Psoas muscle (tissue), 8 donors: ENCODE measurements at places on chromosomes 16 and 17. TPM values are rescaled to one million over a fixed set of nuclear protein-coding genes. Genes with fewer than 3 reads are reported as not detected.

YWHAE gene
- total RNA-seq = 874 TPM

PRSS36 gene
- 1.1 TPM for total RNA-seq

PRR35 gene
- total RNA-seq = not detected

LITAF gene
- 8.5 TPM for total RNA-seq

RGS11 gene
- 1.0 TPM for total RNA-seq

NECAB2 gene
- not detected for total RNA-seq

TERB1 gene
- total RNA-seq = not detected

ITGAD gene
- 0.42 TPM for total RNA-seq

KRT23 gene
- 1.5 TPM for total RNA-seq

DNA sequence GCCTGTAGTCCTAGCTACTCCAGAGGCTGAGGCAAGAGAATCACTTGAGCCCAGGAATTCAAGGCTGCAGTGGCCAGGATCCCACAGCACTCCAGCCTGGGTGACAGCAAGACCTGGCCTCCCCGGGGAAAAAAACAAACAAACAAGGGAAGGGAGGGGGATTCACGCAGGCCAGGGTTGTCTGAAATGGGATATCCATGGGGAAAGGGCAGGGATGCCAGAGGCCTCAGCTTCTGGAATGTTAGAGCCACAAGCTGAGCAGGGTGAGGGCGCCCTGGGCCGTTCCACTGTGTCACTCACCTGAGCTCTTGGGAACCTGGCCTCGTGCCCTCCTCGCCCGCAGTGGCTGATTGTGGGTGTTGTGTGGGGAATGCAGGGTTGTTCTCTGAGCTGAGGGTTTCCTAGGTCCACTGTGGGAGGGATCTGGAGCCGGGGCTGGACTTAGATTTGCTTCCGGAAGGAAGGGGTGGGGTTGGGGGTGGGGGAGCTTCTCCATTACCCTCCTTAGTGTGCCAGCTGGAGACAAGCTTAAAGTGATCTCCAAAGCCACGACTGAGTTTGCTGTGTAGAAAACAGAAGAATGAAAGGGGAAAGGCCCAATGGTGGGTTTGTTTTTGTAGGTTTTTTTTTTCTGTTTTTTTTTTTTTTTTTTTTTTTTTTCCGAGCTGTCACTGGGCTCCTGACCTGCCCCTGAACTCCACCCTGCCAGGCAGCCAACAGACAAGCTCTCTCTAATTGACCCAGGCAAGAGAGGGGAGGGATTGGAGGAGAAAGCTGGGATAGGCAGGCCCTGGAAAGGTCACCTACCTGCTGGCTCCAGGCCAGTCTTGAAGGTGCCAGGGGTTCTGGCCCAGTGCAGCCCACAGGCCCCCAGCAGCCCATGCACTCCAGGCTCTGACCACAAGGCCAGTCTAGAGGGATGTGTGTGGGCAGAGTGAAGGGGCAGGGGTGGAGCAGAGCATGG is at the start of gene SULT1A1:
SULT1A1 (minus strand) TSS at position 414 of the 964 bp plus-strand sequence. CDS start 1,189 bp downstream, outside the sequence.
- DNase-seq = peak; percentile 79

DNA sequence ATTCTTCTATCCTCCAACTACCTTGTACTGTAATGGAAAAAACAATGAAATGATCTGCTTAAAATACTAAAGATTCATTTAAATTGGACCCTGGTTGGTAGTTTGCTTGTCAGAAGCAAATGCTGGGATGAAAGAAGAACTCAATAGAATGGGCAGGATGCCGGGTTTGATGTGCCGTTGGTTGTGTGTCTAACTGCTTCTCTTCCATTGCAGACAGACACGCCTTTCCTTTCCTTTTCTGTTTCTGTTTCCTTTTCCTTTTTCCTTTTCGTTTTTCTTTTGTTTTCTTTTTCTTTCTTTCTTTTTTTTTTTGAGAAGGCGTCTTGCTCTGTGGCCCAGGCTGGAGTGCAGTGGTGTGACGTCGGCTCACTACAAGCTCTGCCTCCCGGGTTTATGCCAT is 64.6 kb downstream of the PLCG2 start:
- no peak for DNase-seq

DNA sequence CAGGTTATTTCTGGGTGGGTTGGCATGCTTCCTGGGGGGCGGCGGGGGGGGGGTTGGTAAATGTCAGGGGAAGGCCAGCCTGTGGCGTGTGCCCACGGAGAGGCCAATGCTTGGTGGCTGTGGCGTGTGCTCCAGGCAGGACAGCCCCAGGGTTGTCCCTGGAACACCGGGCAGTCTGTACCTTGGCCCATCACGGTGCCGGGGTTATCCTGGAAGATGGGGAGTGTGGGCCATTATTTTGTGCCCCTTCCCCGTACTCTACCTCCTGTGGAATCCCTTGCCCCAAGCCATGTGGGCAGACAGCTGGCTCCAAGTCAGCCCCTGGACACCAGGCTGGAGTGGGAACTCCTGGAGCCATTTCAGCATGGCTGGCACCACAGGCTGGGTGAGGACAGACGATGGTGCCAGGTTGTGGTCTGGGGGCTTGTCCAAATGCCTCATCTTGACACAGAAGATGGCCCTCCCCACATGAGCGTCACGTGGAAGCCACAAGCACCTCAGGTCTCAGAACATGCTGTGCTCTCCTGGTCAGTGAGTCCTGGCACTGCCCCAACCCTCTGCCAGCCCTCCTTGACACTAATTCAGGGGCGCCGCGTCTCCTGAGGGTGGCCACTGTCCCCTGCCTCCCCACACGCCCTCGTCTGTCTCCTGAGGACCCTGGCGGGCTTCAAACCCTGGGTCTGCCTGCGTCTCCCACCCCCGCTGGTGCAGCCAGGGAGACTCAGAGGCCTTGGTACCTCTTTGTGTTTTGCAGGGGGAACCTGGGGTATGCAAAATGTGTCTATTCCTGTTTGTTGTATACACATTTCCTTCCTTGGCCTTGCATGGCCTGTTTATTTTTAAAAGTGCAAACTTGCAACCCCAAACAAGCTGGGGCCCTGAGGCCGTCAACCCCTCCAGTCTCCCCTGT is 4.3 kb downstream of the SLC16A3 start:
- peak; percentile 88 for DNase-seq

- DNase-seq = no peak
Measured at GRCh38 chr16:4021070-4021779, 95.0 kb downstream of the ADCY9 start.

DNA sequence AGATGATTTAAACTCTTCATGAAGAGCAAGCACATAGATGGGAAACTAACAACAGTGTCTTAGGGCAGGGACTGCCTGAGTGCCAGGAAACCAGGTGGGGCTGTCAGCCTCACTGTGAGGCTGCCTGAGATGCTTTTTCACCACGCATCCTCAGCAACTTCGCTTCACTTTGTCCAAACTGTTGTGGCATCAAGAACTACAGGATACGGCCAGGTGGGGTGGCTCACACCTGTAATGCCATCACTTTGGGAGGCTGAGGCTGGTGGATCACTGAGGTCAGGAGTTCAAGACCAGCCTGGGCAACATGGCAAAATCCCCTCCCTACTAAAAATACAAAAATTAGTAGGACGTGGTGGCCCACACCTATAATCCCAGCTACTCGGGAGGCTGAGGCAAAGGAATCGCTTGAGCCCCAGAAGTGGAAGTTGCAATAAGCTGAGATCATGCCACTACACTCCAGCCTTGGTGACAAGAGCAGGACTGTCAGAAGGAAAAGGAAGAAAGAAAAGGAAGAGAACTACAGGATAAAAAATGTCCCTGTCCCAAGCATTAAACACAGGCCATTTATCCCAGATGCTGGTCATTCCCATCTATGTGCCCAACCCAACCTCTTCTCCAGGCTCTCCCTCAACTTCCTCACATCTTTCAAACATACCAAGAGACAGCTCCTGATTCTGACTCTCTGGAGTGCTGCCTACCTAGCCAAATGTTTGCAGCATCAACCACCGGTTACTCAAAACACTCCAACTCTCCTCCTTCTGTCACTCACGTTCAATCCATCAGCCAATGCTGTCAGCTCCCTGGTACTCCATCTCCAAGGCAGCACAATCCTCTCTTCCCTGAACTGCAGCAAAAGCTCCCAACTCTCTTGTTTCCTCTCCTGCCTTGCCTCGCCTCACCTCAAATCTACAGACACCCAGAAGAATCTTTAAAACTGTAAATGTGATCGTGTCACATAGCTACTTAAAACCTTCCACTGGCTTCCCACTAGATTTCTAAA is 1.6 kb downstream of the EIF4A3 start:
- DNase-seq = no peak

DNA sequence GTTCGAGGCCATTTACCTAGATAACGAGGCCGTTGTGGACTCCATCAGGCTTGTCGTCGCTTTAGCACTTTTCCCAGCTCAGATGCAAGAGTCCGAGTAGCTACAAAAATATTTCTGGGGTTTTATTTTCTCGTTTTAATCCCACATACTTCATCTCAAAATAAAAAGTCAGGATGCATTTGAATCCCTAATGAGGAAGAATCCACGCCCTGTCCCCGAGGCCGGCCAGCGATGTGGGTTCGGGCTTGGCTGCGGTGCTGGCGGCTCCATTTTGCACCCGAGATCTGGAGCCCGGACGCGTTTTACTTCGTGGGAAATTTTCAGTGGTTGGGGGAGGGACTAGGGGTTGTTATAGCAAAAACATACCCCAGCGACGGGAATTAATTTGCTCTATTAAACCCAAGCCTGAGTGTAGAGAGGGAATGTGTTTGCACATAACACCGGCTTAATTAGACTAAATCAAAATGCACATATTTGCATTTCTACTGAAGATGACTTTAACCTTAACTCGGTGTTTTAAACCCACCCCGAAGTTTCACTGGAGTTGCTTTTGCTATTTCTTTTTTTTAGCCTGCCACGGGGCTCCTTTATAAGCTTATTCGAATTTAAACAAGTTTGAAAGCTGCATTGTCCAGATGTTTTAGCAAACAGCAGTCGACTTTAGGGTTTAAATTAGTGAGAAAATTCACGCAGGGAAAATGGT is 4.8 kb downstream of the IRX5 start:
- DNase-seq = no peak

GRCh38 chr17:68294196-68294555 is 2.9 kb downstream of the ARSG start:
- no peak for DNase-seq

DNA sequence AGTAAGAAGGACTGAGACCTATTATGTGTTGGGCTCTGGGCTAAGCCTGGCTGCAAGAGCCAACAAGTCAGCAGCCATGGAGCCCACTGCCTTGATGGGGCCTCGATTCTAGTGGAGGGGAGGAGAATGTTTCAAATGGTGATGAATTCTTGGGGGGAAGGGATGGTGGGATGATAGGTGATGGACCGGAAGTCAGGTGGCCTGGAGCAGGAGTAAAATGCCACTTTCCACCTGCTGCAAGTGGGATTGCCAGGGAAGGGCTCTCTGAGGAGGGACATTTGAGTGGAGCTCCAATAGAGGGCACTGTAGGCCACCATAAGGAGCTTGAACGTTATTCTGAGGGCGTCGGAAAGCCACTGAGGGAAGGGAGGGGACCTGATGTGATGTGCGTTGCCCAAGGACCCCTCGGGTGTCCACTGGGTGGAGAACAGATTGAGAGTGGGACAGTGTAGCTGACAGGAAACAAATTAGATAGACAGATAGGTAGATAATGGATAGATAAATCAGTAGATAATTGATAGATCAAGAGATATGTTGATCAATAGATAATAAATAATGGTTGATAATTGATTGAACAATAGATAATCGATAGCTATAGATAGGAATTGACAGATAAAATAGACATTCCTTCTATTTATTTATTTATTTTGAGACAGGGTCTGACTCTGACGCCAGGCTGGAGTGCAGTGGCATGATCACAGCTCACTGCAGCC is 18.2 kb upstream of the NXPH3 start:
- DNase-seq = peak; percentile 16
